Myometrial cell (primary cell): ENCODE measurements at places on chromosomes 1 and 21. TPM values are rescaled to one million over a fixed set of nuclear protein-coding genes. Genes with fewer than 3 reads are reported as not detected.

The SIPA1L2 gene
- total RNA-seq: under 0.01 and 0.86 TPM in 2 replicates

The HCRTR1 gene
- total RNA-seq: not detected in 2 replicates

The GNAI3 gene
- total RNA-seq: 11.2 and 13.1 TPM in 2 replicates

The DLGAP3 gene
- total RNA-seq: 0.18 TPM in 1 of 2 replicates, not detected in the other

The CNTN2 gene
- total RNA-seq: not detected in 2 replicates

The IL10 gene
- not detected in 2 replicates for total RNA-seq

The ZFP69 gene
- 3.2 and 4.0 TPM in 2 replicates for total RNA-seq

The RIMKLA gene
- total RNA-seq: not detected in 2 replicates

The GSTM5 gene
- 2.9 and 8.5 TPM in 2 replicates for total RNA-seq

The CDC20 gene
- 157 TPM in 2 replicates for total RNA-seq

The UMODL1 gene
- not detected in 2 replicates for total RNA-seq

The GUCA2A gene
- not detected in 2 replicates for total RNA-seq

The CHRNB2 gene
- 0.35 TPM in 1 of 2 replicates, not detected in the other for total RNA-seq

The PAQR7 gene
- 20.6 and 25.9 TPM in 2 replicates for total RNA-seq

The TNNT2 gene
- total RNA-seq: not detected in 2 replicates

The CLCN6 gene
- total RNA-seq: 12.9 and 15.9 TPM in 2 replicates

The ESPN gene
- not detected in 2 replicates for total RNA-seq

The RRP15 gene
- total RNA-seq: 2.3 and 7.3 TPM in 2 replicates

The SVBP gene
- total RNA-seq: 9.7 and 10.7 TPM in 2 replicates

The DSTYK gene
- 8.4 and 10.6 TPM in 2 replicates for total RNA-seq

The CRABP2 gene
- total RNA-seq: 38.1 and 39.7 TPM in 2 replicates

The IL20 gene
- total RNA-seq: not detected in 2 replicates

The CD34 gene
- total RNA-seq: 0.35 and 0.86 TPM in 2 replicates

The SHE gene
- total RNA-seq: not detected in 2 replicates

The ADAR gene
- total RNA-seq: 58.5 and 75.1 TPM in 2 replicates

The NTMT2 gene
- total RNA-seq: not detected in 2 replicates

The KRTAP19-3 gene
- total RNA-seq: not detected in 2 replicates

The SH3BP5L gene
- total RNA-seq: 18.5 and 21.1 TPM in 2 replicates

The BARHL2 gene
- total RNA-seq: not detected in 2 replicates

The S100A5 gene
- total RNA-seq: 1.4 TPM in 1 of 2 replicates, not detected in the other

The HAPLN2 gene
- total RNA-seq: not detected in 2 replicates

The PGBD5 gene
- total RNA-seq: 0.86 TPM in 1 of 2 replicates, not detected in the other

The AGMAT gene
- 4.3 and 9.7 TPM in 2 replicates for total RNA-seq

The C1orf87 gene
- not detected in 2 replicates for total RNA-seq

The LIPI gene
- not detected in 2 replicates for total RNA-seq

The ZNF124 gene
- total RNA-seq: 8.1 and 12.2 TPM in 2 replicates

The CDK11B gene
- total RNA-seq: 9.5 and 11.3 TPM in 2 replicates

The EXTL1 gene
- total RNA-seq: 4.3 and 26.5 TPM in 2 replicates

The DCDC2B gene
- total RNA-seq: not detected in 2 replicates

The CFHR2 gene
- not detected in 2 replicates for total RNA-seq

The FCRLB gene
- total RNA-seq: 9.5 and 11.5 TPM in 2 replicates

The KCNE2 gene
- not detected in 2 replicates for total RNA-seq

The IL24 gene
- 1.6 TPM in 1 of 2 replicates, not detected in the other for total RNA-seq
